ENCODE measurements at places on chromosomes 7 and 10. TPM values are rescaled to one million over a fixed set of nuclear protein-coding genes. Genes with fewer than 3 reads are reported as not detected.
A peak's percentile ranks its signal among the peaks of the same experiment; 100 is the strongest.

DNA sequence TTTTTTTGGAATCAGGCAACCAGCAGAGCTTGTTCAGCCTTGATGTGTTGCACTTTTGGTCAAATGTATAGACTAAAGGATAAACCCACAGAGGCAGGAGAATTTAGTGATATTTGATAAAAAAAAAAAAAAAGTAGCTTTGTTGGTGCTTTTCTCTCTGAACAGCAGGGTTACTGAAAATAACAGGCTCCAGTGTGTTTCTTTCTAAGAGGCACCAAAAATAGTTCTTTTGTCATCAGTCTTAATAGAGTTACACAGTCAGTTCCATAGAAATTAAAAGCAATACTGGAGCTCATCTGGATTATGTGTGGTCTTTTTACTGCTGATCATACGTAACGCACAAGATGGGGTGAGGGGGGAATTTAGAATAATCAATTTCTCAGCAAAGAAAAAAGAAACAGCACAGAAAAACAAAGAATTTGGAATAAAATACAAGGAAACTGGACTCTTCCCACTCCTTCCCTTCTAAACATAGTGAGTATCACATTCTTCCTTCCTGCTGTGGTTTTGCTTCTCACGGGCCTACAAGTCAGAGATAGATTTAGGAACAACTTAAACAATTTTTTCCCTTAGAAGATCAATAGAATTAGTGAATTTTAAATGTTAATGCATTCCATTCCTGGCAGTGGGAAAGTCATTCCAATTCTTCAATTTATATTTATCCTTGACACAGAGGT lies 178.8 kb upstream of the AKR1E2 start:
- peak; percentile 53 for DNase-seq

- DNase-seq: no peak
These were observed 557 bp downstream of the HOXA11 start for GRCh38 chr7:27184337-27185012.

GRCh38 chr10:128209862-128210214 lies 83.6 kb upstream of the MKI67 start:
- no peak for DNase-seq

- no peak for DNase-seq
These were observed 39.1 kb downstream of the LRRTM3 start for GRCh38 chr10:66964946-66965345.

DNA sequence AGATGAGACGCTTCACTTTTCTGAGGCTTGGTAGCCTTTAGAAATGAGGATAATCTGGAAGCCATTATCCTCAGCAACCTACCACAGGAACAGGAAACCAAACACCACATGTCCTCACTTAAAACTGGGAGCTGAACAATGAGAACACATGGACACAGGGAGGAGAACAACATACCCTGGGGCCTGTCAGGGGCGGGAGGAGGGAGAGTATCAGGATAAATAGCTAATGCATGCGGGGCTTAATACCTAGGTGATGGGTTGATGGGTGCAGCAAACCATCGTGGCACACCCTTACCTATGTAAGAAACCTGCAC lies 48.9 kb downstream of the LRGUK start:
- DNase-seq: no peak

GRCh38 chr10:91582153-91582554 lies 50.7 kb downstream of the PPP1R3C start:
- no peak for DNase-seq

GRCh38 chr7:107666790-107667189 lies 6.2 kb downstream of the SLC26A4 start:
- no peak for DNase-seq

- DNase-seq: no peak
These were observed 12.8 kb downstream of the SNX8 start for GRCh38 chr7:2301511-2301863.

- peak; percentile 37 for DNase-seq
These were observed 141.0 kb downstream of the MACC1 start for GRCh38 chr7:20075992-20076820.

GRCh38 chr7:26376175-26376917 lies 84.7 kb downstream of the SNX10 start:
- no peak for DNase-seq

DNA sequence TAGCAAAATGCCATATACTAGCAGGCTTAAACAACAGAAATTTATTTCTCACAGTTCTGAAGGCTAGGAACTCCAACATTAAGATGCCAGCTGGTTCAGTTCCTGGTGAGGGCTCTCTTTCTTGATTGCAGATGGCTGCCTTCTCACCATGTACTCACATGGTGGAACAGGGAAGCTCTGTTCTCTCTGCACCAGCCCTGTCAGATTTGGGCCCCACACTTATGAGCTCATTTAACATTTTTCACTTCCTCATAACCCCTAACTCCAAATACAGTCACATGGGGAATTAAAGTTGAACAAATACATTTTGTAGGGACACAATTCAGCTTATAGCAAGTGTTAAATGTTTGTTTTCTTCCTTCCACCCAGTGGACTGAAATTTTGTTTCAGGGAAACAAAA lies 218.6 kb upstream of the TAC1 start:
- DNase-seq: no peak

- no peak for DNase-seq
These were observed 44.9 kb upstream of the ADGRA1 start for GRCh38 chr10:133042816-133043215.

DNA sequence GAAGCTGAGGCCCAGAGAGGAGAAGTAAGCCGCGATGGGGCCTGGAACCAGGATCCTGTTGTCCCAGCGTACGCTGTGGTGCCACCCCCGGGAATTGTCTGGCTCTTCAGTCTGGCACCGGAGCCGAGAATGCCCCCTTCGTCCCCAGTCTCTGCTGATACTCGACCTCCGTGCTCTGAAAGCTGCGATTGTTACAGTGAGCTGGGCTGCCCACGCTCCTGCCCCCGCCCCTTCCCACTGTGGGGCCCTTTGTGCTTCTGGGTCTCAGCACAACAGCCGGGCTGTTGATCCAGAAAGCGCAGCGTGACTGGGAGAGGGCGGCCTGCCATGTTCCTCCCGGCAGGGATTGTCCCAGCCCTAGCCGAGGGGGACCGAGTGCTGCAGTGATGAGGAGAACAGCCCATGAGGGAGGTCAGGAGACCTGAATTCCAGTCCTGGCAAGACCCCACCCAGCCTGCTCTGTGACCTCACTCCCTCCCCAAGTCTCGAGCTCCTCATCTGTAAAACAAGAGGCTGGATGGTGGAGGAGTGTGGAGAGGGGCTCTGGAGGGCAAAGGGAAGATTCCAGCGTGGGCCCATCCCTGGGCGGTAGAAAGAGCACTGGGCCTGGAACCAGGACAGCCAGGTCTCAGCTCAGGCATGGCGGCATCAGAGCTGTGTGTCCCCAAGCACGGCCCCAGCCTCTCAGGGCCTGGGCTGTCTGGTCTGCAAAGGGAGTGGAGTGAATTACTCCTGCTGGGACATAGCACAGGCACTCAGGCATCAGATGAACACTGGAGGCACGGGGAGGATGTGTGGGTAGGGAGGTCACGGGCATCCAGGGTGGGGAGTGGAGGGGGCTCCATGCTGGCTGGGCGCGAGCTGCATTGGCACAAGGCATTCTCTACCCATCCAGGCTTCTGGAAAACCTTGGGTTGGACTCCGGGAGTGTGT lies 43.6 kb downstream of the TSPAN15 start:
- DNase-seq: no peak

DNA sequence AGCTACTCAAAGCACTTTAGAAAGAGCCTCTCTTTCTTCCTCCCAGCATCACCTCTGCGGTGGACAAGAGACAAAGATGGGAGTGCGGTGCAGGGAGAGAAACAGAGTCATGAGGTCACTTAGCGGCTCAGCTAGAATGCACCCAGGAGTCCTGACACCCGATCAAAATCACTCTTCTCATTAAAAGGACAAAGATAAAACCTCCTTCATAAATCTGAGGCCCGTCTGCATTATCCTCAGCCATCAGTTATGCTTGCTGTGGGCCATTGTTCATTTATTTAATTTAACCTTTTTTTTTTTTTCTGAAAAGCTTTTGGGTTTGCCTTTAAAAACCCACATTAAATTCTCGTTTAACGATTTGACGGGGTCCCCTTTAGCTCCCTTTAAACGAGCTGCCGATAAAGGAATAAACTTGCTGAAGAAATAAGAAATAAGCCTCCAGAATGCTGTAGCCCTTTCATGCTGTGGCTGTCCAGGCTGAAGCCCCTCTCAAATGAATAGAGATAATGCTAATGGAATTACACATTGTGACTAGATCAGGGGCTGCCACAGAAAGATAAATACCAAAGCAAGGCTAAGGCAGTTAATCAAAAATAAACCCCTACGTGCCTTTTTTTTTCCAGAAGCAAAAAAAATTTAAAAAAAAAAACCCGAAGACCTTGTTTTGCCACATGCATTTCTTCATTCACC lies 16.1 kb upstream of the PLXNA4 start:
- no peak for DNase-seq

DNA sequence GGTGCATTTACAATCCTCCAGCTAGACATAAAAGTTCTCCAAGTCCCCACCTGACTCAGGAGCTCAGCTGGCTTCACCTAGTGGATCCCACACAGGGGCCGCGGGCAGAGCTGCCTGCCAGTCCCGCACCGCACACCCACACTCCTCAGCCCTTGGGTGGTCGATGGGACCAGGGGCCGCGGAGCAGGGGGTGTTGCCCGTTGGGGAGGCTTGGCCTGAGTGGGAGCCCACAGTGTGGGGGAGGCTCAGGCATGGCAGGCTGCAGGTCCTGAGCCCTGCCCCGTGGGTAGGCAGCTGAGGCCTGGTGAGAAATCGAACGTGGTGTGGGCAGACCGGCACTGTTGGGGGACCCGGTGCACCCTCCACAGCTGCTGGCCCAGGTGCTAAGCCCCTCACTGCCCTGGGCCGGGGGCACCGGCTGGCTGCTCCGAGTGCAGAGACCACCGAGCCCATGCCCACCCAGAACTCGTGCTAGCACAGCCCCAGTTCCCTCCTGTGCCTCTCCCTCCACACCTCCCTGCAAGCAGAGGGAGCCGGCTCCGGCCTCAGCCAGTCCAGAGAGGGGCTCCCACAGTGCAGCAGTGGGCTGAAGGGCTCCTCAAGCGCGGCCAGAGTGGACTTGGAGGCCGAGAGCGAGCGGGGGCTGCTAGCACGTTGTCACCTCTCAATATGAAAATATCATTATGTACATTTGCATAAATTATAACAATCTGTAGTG lies 16.6 kb downstream of the POLR1F start:
- no peak for DNase-seq

DNA sequence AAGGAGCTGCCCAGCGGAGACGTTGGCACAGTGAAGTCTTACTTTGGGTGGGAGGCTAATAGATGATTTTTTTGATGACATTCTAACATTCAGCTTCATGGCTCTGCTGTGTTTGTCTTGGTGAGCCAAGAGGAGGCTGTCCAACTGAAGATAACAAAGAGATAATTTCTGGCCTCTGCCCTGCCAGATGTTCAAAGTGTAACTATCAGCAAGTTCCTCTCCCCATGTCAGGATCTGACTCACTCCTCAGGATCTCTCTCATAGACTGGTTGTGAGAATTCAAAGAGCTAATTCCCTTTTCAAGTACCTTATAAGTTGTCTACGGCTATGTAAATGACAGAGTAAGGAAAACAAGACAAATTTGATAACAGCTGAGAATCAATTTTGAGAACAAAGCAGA lies 1340.9 kb downstream of the XPNPEP1 start:
- DNase-seq: peak; percentile 76

- DNase-seq: no peak
These were observed 43.7 kb upstream of the SLIT1 start for GRCh38 chr10:97229322-97230015.

DNA sequence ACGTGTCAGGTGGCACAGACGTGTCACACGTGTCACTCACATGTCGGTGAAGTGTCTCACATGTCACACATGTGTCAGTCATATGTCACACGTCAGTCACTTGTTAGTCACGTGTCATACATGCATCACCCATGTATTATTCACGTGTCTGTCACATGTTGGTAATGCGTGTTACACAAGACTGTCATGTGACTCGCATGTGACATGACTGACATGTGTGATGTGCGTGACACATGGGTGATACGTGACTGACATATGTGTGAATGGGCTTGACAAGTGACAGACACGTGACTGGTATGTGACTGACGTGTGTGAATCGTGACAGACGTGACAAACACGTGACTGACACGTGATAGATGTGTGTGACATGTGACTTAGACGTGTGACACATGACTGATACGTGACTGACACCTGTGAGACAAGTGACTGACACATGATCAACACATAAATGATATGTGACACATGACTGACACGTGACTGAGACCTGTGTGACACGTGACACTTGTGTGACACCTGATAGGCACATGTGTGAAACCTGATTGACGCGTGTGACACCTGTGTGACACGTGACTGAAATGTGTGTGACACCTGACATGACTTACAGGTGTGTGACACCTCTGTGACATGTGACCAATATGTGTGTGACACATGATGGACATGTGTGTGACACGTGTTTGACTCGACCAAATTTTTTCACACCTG lies 56.1 kb downstream of the ZNF92 start:
- no peak for DNase-seq

DNA sequence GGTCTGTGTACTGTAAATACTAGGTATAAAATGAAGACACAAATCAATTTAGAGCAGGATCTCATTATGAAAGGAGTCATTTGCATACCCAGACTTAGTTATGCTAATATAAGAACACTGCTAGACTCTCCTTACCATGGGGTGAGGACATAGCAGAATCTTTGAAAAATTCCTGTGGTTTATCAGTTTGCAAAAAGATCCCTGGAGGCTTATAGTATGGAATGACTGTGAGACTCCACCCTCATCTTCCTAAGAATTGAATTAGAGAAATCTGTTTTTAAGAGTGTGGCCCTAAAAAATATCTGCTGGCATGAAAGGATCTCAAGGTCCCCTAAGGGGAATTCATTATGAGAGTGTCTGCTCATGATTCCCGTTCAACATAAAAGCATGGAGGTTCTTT lies 63.2 kb downstream of the WNT2 start:
- DNase-seq: peak; percentile 64

DNA sequence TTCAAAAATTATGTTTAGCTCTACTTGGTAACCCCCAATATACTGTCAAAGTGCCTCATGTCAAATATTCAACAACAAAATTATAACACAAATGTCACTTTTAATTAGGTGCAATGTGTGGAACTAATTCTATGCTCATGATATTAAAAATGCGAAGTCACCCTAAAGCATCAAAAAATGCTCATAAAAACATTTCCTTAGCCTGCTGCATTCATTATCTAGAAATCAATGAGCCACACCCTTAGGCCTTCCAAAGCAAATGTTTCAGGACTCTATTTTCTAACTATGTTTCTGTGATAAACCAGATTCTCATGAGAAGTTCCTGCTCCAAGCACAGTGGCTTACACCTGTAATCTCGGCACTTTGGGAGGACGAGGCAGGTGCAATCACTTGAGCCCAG lies 75.0 kb upstream of the ANK3 start:
- DNase-seq: no peak

- DNase-seq: peak; percentile 82
These were observed 118.2 kb downstream of the CDK6 start for GRCh38 chr7:92717993-92718716.

The LGI1 gene
- 2.0 TPM for total RNA-seq

The H2BK1 gene
- not detected for total RNA-seq

The HEPACAM2 gene
- not detected for total RNA-seq

The CELF2 gene
- 65.0 TPM for total RNA-seq

The EPHB6 gene
- 15.7 TPM for total RNA-seq

The CCL26 gene
- not detected for total RNA-seq

The DHTKD1 gene
- total RNA-seq: 19.5 TPM

The TRPV5 gene
- total RNA-seq: not detected

The HTRA1 gene
- total RNA-seq: 34.9 TPM

The ADAM22 gene
- 1.5 TPM for total RNA-seq

The DNA2 gene
- 5.8 TPM for total RNA-seq

The EPHA1 gene
- total RNA-seq: 0.96 TPM

All from astrocyte (in vitro differentiated cells and primary cell).